GM12878 (cell line): ENCODE measurements at places on chromosomes 1 and 21. TPM values are rescaled to one million over a fixed set of nuclear protein-coding genes. Genes with fewer than 3 reads are reported as not detected.

CNST gene
- 14.9 and 15.5 TPM in 2 replicates for polyA plus RNA-seq

- peaks cover 4% of the 10 kb centered on the region for H3K4me1 ChIP-seq
- DNase-seq = no peak
- no peaks in the 10 kb centered on the region; the same call in 1 of the 2 replicates for H3K27me3 ChIP-seq
- H3K4me3 ChIP-seq = no peak overlapping the region
Measured at GRCh38 chr1:31170486-31170735, 69.3 kb downstream of the NKAIN1 start.

GRCh38 chr1:26072305-26072704 lies 4.9 kb upstream of the TRIM63 start:
- no peaks in the 10 kb centered on the region for H3K36me3 ChIP-seq
- H3K27ac ChIP-seq = no peak overlapping the region
- DNase-seq = no peak
- H3K27me3 ChIP-seq = peaks cover 2% of the 10 kb centered on the region; the same call in 1 of the 2 replicates

GRCh38 chr1:171717062-171717718 lies 24.7 kb downstream of the VAMP4 start:
- no peaks in the 10 kb centered on the region for H3K4me1 ChIP-seq
- H3K27me3 ChIP-seq = no peaks in the 10 kb centered on the region
- no peak overlapping the region for H3K27ac ChIP-seq
- DNase-seq = no peak
- no peak overlapping the region for H3K4me3 ChIP-seq
- no peaks in the 10 kb centered on the region for H3K36me3 ChIP-seq

DNA sequence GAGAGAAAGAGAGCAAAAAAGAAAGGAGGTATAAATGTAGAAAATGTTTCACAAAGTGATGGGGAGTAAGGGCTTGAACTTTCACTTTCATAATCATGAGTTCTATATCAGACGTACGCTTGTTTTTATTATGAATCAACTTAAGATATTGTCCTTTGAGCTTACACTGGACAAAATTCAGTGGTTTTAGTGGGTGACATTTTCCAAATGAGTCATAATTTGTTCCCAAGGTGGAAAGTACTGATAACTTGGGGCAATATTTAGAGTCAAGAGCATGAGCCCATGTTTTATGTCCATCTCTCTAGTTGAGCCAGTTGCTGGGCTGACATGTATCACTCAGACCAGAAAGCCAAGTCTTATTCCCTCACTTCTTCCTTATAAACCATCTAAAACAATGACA lies 161.6 kb downstream of the CHRM3 start:
- no peaks in the 10 kb centered on the region for H3K27me3 ChIP-seq
- no peak for DNase-seq
- no peaks in the 10 kb centered on the region for H3K4me1 ChIP-seq
- H3K36me3 ChIP-seq = no peaks in the 10 kb centered on the region
- H3K27ac ChIP-seq = no peak overlapping the region

GRCh38 chr1:84985365-84985764 lies 11.5 kb downstream of the MCOLN2 start:
- no peak for DNase-seq
- H3K36me3 ChIP-seq = peaks cover 3% of the 10 kb centered on the region
- no peak overlapping the region for H3K27ac ChIP-seq

GRCh38 chr1:99297923-99298322 lies 33.6 kb downstream of the PLPPR4 start:
- no peaks in the 10 kb centered on the region for H3K4me1 ChIP-seq
- no peak for DNase-seq

GRCh38 chr1:234610666-234611224 lies 767 bp upstream of the IRF2BP2 start:
- peaks cover 11% of the 10 kb centered on the region; the same call in 1 of the 2 replicates for H3K36me3 ChIP-seq
- H3K27me3 ChIP-seq = no peaks in the 10 kb centered on the region
- peak overlapping the region; percentile 74 for H3K4me3 ChIP-seq
- H3K4me1 ChIP-seq = peaks cover 24% of the 10 kb centered on the region

GRCh38 chr1:77876884-77877283 lies 11.5 kb upstream of the NEXN start:
- H3K27ac ChIP-seq = no peak overlapping the region
- no peaks in the 10 kb centered on the region for H3K27me3 ChIP-seq
- no peak for DNase-seq
- H3K4me1 ChIP-seq = no peaks in the 10 kb centered on the region

DNA sequence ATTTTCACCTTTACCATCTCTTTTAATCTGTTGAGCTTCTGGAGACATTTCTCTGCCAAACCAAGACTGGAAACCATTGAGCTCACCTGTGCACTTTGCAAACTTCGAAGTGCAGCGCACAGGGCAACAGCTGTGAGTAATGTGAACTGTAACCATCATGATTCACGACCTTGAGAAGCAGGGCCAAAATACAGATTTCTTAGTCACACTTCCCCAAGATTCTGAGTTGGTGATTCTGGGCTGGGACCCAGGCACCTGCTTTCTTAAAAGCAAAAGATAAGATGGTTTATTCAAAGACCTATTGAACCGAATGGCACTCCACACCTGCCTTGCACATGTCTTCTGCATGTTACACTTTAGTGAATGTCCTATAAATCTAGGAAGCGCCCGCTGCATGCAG lies 10.2 kb downstream of the AGTRAP start:
- peaks cover 9% of the 10 kb centered on the region for H3K4me1 ChIP-seq
- no peak overlapping the region for H3K27ac ChIP-seq
- no peak for DNase-seq
- H3K4me3 ChIP-seq = no peak overlapping the region
- H3K27me3 ChIP-seq = no peaks in the 10 kb centered on the region

GJC2 gene
- polyA plus RNA-seq = not detected in 2 replicates

SLC6A17 gene
- not detected in 2 replicates for polyA plus RNA-seq

- no peaks in the 10 kb centered on the region for H3K36me3 ChIP-seq
- no peak for DNase-seq
- H3K27me3 ChIP-seq = no peaks in the 10 kb centered on the region
Measured at GRCh38 chr1:240797050-240797449, 185.1 kb upstream of the GREM2 start.

GJB4 gene
- polyA plus RNA-seq = not detected in 2 replicates

PROK1 gene
- polyA plus RNA-seq = not detected in 2 replicates

- H3K4me3 ChIP-seq = no peak overlapping the region
- no peaks in the 10 kb centered on the region for H3K4me1 ChIP-seq
- DNase-seq = no peak
- H3K36me3 ChIP-seq = no peaks in the 10 kb centered on the region
- no peaks in the 10 kb centered on the region for H3K27me3 ChIP-seq
Measured at GRCh38 chr21:40706806-40707655, 139.9 kb downstream of the DSCAM start.

DNA sequence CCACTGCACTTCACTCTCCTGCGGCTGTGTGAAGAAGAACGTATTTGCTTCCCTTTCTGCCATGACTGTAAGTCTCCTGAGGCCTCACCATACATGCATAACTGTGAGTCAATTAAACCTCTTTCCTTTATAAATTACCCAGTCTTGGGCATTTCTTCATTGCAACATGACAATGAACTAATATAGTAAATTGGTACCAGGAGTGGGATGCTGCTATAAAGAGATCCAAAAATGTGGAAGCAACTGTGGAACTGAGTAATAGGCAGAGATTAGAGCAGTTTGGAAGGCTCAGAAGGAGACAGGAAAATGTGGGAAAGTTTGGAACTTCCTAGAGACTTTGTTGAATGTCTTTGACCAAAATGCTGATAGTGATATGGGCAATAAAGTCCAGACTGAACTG lies 1907.9 kb downstream of the MRPL39 start:
- H3K27me3 ChIP-seq = no peaks in the 10 kb centered on the region
- no peaks in the 10 kb centered on the region for H3K4me1 ChIP-seq
- H3K36me3 ChIP-seq = no peaks in the 10 kb centered on the region
- H3K4me3 ChIP-seq = no peak overlapping the region
- no peak overlapping the region for H3K27ac ChIP-seq

MARK1 gene
- polyA plus RNA-seq = 0.14 TPM in 1 of 2 replicates, not detected in the other

- H3K36me3 ChIP-seq = no peaks in the 10 kb centered on the region
- H3K4me1 ChIP-seq = peaks cover 18% of the 10 kb centered on the region; the same call in 1 of the 2 replicates
- DNase-seq = no peak
- H3K4me3 ChIP-seq = peak overlapping the region; percentile 90
- no peaks in the 10 kb centered on the region for H3K27me3 ChIP-seq
Measured at GRCh38 chr1:183806125-183806524, 1.2 kb downstream of the RGL1 start.

LY9 gene
- 6.8 and 7.4 TPM in 2 replicates for polyA plus RNA-seq

DNA sequence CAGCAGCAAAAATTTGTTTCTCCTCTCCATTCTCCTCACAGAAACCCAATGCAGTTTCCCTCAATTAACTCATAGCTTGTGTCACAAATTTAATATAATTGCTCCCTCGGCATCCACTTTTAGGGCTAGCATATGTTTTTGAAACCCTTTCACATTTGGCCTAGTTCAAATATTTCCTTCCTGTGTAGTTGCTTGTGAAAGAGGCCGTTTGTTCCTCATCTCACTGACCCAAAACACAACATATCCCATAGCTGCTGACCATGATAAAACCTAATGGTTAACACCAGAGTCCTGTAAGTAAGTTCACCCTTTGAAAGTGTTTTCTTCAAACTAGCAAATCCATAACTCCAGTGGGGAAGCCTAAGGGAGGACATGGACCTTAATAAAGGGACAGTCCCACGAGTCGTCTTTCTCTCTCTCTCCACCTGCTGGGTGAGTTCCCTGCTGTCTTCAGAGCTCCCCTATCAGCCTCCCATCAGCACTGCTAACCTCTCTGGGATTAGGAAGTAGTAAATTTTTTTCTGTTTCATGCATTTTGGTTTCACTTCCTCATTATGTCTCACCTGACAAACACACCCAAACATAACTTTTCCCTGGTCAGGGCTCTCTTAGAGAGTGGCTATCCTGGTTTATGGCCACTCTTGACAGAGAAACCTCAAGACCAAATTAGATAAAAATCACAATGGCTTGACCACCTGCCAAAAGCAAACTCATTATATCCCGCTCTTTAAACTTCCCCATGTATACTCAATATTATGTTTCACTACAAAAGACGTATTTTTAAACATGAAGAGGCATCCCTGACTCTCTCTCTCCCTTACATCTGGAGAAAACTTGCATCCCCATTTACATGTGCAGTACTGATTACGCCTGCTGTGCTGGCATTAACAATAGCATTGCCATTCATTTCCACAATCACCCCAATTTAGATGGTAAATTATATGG lies 177.7 kb upstream of the HP1BP3 start:
- H3K4me3 ChIP-seq = no peak overlapping the region
- H3K4me1 ChIP-seq = peaks cover 15% of the 10 kb centered on the region; the same call in 1 of the 2 replicates
- H3K27me3 ChIP-seq = no peaks in the 10 kb centered on the region
- DNase-seq = peak; percentile 63

- peaks cover 22% of the 10 kb centered on the region for H3K4me1 ChIP-seq
- DNase-seq = no peak
- H3K27ac ChIP-seq = peak overlapping the region; percentile 73
- no peaks in the 10 kb centered on the region for H3K36me3 ChIP-seq
- peak overlapping the region; percentile 74 for H3K4me3 ChIP-seq
- no peaks in the 10 kb centered on the region for H3K27me3 ChIP-seq
Measured at GRCh38 chr1:1908506-1908791, 6.6 kb upstream of the CALML6 start.

SLAMF8 gene
- not detected in 2 replicates for polyA plus RNA-seq

- H3K4me1 ChIP-seq = no peaks in the 10 kb centered on the region
- no peak overlapping the region for H3K27ac ChIP-seq
- no peak overlapping the region for H3K4me3 ChIP-seq
- no peak for DNase-seq
- no peaks in the 10 kb centered on the region for H3K36me3 ChIP-seq
Measured at GRCh38 chr1:17570228-17570627, 30.7 kb downstream of the ARHGEF10L start.

DNA sequence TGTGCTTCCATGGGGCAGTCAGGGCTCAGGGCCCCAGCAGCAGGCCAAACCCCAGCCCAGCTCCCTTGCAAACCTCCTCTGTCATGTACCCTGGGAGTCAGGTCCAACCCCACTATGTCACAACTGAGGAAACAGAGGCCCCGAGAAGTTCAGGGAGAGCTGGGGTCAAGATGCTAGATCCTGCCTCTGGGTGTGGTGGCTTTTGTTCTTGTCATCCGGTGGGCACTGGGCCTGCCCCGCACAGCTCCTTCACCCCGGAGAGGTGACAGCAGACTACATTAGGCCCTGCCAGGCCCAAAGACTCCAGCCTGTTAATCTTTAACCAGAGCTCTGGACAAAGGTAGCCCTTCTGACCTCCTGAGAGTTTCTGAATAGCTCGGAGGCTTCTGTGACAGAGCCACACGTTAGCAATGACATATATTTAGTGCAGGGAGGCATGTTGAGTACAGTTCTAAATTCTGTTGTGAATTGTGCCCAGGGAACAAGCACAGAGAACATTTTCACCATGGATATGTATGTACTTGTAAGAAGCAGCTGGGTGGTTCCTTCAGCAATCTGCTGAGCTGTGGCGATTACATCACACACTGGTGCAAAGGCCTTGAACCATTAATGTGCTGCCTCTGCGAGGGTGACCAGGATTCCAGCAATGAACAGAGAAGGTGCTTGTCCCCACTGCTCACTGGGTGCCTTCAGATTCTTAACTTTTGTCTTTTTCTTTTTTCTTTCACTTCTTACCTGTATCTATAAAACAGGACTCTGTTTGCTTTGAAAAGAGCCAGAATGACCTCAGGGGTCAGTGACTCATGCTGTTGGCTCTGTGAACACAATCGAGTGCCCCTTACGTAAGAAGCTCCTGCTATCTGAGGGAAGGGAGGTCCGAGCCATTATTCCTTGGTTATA lies 102.8 kb downstream of the RHOU start:
- no peaks in the 10 kb centered on the region for H3K36me3 ChIP-seq
- H3K4me1 ChIP-seq = no peaks in the 10 kb centered on the region
- no peak for DNase-seq
- H3K27ac ChIP-seq = no peak overlapping the region
- no peak overlapping the region for H3K4me3 ChIP-seq

DNA sequence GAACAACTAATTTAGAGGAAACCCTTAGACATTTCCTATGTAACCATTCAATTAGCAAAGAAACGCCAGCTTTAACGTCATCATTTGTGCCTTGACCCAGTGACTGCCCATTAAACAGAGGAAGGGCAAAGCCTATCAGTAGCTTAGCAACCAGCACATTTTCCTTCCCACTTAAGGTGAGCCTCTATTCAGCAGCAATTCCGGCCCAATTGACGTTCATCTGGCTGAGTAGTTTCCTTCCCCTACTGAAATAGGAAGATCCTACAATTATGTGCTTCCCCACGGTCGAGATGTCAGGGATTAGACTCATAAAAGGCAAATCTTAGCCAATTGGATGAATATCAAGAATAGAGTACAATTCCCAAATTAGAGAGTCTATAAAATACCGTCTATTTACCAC lies 482.1 kb upstream of the ADAMTS5 start:
- H3K36me3 ChIP-seq = no peaks in the 10 kb centered on the region
- no peaks in the 10 kb centered on the region for H3K27me3 ChIP-seq
- no peak overlapping the region for H3K4me3 ChIP-seq
- H3K27ac ChIP-seq = no peak overlapping the region
- DNase-seq = no peak

DNA sequence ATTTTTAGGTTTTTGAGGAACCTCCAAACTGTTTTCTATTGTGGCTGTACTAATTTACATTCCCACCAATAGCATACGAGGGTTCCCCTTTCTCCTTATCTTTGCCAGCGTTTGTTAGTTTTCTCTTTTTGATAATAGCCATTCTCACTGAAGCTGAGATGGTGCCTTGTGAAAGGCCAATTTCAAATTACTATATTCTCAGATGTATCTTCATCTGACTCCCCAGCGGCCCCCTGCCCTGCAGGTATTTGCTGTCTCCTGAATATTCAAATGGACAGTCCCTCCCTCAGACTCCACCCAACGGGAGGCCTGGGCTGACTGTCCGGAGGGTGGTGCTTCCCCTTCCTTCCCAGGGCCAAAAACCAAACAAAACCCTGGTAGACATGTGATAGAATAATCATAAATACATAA lies 33.5 kb upstream of the TARBP1 start:
- peaks cover 4% of the 10 kb centered on the region; the same call in 1 of the 2 replicates for H3K4me1 ChIP-seq
- no peak overlapping the region for H3K27ac ChIP-seq
- no peak overlapping the region for H3K4me3 ChIP-seq
- no peak for DNase-seq
- H3K36me3 ChIP-seq = no peaks in the 10 kb centered on the region
- no peaks in the 10 kb centered on the region for H3K27me3 ChIP-seq

BATF3 gene
- 32.3 and 33.2 TPM in 2 replicates for polyA plus RNA-seq
